ENCODE measurements at places on chromosomes 12 and 14. TPM values are rescaled to one million over a fixed set of nuclear protein-coding genes. Genes with fewer than 3 reads are reported as not detected.
A peak's percentile ranks its signal among the peaks of the same experiment; 100 is the strongest.

DNA sequence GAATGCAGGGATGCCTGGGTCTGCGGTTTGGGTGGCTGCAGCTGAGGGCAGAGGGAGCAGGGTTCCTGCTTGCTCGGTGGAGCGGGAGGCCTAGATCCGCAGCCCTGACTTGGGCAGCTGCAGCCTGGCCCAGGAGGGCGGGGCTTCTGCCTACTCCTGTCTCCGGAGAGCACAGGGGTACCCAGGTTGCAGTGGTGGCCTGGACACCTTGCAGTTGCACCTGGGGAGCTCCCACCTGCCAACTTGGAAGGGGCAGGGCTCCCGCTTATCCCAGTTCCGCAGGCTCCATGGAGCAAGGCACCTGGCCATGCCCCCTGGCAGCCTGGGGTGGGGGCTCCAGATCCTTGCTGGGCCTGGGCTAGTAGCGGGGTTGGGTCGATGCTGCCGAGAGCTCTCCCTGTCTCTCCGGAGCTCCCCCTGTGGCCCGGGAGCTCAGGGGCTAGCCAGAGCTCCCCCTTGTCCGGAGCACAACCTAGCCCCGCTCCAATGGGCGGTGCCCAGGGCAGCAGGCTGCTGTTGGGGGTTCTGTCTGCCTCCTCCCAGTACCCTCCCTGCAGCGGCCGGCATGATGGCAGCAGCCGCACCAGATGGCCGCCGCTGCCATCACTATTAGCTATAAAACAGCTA is 136.4 kb downstream of the PTPRR start:
- no peak for DNase-seq
- no peak overlapping the region for H3K27ac ChIP-seq
- no peaks in the 10 kb centered on the region for H3K36me3 ChIP-seq

GRCh38 chr14:65187421-65188049 is 85.2 kb upstream of the MAX start:
- no peak overlapping the region for H3K4me3 ChIP-seq
- no peak overlapping the region for H3K27ac ChIP-seq
- H3K27me3 ChIP-seq, result no peaks in the 10 kb centered on the region

DNA sequence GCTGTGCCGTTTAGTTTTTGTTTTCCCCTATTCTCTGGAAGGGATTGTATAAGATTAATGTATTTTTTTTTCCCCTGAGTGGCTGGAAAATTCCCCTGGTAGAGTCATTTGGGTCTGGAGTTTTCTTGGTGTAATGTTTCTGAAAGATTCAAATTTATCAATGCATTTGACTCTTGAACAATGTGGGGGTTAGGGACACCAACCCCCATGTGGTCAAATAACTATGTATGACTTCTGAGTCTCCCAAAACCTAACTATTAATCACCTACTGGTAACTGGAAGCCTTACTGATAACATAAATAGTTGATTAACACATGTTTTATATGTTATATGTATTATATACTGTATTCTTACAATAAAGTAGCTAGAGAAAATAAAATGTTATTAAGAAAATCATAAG is 220.1 kb upstream of the PDE3A start:
- H3K27ac ChIP-seq, result no peak overlapping the region
- H3K4me1 ChIP-seq, result no peaks in the 10 kb centered on the region
- H3K4me3 ChIP-seq, result no peak overlapping the region
- H3K27me3 ChIP-seq, result no peaks in the 10 kb centered on the region
- no peaks in the 10 kb centered on the region for H3K36me3 ChIP-seq

- no peak for DNase-seq
- no peak overlapping the region for H3K4me3 ChIP-seq
- no peaks in the 10 kb centered on the region for H3K27me3 ChIP-seq
- H3K4me1 ChIP-seq, result no peaks in the 10 kb centered on the region
- no peaks in the 10 kb centered on the region for H3K36me3 ChIP-seq
These were observed 695.3 kb downstream of the DIO2 start for GRCh38 chr14:79516009-79516408.

- no peaks in the 10 kb centered on the region for H3K36me3 ChIP-seq
- no peaks in the 10 kb centered on the region for H3K27me3 ChIP-seq
- no peak overlapping the region for H3K27ac ChIP-seq
These were observed 16.2 kb upstream of the MED6 start for GRCh38 chr14:70616646-70617045.

DNA sequence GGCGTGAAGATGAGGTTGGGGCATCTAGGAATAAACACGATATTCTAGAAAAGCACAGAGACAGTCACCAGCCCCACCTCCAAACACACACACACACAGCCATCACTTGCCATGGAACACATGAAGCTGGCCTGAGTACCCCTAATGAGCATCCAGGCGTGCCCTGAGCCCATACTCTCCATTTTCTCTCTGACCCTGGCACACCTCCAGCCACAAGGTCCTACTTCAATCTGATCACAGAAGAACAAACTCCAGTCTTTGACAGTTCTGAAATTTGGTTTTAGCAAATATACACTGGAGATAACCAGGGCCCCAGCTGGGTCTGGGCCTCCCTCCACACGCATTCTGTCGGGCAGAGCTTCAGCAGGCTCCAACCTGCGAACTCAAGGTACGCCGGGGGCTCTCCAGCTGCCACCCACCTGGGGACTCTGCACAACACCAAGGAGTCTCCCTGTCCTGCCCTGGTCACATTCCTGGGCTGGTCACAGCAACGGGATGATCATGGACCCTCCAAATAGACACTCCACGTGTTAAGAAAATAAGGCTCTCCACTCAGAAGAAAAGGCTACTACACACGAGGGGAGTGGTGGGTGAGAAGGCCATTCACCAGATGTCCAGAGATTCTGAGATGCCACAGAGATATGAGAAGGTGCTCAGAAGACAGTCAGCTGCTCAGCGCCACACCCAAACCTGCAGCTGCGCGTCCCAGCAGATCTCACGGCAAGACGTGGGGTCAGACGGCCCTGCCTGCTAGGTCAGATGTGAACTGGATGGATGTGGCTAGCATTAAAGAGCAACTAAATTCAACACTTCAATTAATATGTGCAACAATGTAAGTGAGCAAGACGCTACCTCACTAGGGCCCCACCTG is 57.0 kb upstream of the PNMA1 start:
- DNase-seq, result no peak
- no peak overlapping the region for H3K4me3 ChIP-seq
- H3K27me3 ChIP-seq, result no peaks in the 10 kb centered on the region
- H3K4me1 ChIP-seq, result peaks cover 24% of the 10 kb centered on the region
- peak overlapping the region; percentile 33 for H3K27ac ChIP-seq

HNF1A gene
- 9.1 TPM for total RNA-seq

DNA sequence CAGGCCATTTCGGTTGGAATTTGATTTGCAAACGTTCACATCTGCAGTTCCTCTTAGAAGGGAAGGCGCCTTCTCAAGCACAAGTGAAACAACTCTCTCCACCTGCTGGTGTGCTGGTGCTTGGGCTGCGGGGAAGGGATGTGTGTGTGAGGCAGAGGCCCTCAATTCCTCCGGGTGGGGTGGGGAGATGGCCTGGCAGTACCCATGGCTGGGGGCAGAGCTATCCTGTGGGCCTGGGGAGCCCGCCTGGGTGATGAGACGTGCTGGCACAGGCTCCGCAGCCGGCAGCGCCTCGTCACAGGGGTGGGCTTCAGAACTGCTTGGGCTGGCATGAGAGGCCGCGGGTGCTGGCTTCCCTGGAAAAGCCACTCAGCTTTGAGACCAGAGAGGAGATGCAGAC is 28.9 kb upstream of the TDRD9 start:
- H3K27ac ChIP-seq, result no peak overlapping the region
- no peaks in the 10 kb centered on the region for H3K27me3 ChIP-seq
- no peaks in the 10 kb centered on the region for H3K36me3 ChIP-seq
- H3K4me3 ChIP-seq, result no peak overlapping the region

DNA sequence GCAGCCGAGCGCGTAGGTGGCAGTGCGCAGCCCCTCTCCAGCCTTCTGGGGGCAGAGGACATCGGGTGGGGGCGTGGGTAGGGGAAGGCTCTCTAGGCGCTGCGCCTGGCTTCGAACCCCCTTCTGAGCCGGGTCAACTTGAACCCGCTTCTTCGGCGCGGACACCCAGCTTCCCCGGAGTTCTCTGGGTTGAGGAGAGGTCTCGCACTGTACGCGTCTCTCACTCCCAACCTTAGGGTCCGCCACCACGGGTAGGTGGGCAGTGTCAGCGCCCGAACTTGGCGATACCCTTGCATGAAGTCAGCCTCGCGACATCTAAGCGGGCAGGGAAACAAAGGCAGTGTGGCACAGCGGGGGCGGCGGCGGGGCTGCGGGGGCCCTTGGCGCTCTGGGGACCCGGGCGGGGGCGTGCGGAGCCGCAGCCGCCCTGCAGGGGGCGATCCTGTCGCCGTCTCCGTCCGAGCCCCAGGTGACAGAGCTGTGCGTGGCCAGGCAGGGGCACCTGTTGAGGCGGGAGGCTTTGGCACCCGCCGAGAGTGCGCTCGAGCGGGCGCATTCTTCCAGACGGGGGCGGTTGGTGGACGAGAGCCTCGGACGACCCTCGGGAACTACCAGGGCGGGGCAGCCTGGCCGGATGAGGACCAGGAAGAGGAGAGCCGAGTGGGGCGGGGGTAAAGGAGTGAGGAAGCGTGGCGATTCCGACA is 1.1 kb downstream of the GALNT16 start:
- DNase-seq, result peak; percentile 39
- H3K27ac ChIP-seq, result no peak overlapping the region
- H3K4me1 ChIP-seq, result peaks cover 9% of the 10 kb centered on the region
- H3K36me3 ChIP-seq, result no peaks in the 10 kb centered on the region
- peak overlapping the region; percentile 27 for H3K4me3 ChIP-seq
- H3K27me3 ChIP-seq, result no peaks in the 10 kb centered on the region
